Cerebellum (tissue), 4 donors: ENCODE measurements at places on chromosomes 16 and 17. TPM values are rescaled to one million over a fixed set of nuclear protein-coding genes. Genes with fewer than 3 reads are reported as not detected.

- DNase-seq = no peak
These were observed 15.7 kb downstream of the PSMD11 start for GRCh38 chr17:32460054-32460453.

DNA sequence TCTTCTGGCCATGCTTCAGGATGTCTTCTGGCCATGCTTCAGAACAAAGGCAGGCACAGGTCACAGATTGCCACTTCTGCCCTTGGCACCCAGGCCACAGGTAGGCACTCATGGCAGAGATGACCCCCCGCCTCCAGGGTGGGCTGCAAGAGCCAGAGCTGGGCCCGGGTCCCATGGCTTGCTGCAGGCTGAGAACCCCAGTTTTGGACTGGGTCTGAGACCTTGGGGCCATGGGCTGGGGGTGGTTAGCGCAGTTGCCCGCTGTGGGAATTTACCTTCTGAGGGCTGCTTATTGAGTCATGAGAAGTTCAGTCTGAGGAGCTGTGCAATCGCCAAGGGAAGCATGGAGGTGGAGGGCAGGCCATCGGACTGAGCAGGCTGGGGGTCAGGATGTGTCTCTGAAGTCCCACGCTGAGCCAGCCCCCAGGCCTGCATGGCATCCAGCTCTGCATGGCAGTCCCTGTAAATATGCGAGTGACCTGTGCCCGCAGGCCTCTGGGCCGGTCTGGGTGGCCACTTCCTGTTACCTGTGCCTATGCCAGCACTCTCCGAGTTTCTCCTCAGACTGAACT lies 1.7 kb downstream of the ANKRD13B start:
- no peak for DNase-seq

ACAP1 gene
- 0.45 TPM for total RNA-seq

GRCh38 chr17:2174014-2174413 lies 119.1 kb downstream of the HIC1 start:
- DNase-seq = no peak

GRCh38 chr17:17729620-17730249 lies 48.5 kb downstream of the RAI1 start:
- DNase-seq = peak; percentile 69

KRTAP9-7 gene
- total RNA-seq = not detected

- DNase-seq = no peak
These were observed 53.4 kb downstream of the BEAN1 start for GRCh38 chr16:66480265-66481080.

DNA sequence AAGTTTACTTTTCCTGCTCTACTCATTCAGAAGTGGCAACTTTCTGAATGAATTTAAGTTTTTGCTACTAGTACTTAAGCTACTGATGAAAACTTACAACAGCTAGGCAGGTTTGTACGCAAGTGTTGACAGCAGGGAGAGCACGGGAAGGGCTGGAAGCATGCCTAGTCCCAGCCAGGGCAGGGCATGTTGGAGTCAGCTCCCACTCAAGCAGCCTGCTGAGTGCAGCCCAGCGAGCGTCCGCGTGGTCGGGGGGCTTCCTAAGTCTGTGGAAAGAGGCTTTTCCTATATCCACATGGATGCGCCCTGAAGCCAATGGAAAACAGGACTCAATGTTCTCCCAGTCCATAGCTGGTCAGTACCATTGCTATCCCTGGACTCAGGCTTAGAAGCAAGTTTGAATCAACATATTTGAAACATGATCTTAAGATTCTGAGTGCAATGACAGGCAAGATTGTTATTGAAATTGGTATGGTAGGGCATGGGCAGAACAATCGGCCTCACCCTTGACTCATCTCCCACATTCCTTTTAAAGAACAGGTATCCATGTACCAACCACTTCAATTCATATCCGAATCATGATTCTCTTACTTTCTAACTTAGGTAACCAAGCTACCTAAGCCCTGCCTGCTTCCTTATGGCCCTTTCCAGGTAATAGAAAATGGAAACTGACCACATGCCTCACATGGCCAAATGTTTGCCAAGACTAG lies 22.5 kb downstream of the CYB5D2 start:
- no peak for DNase-seq

SMTNL2 gene
- total RNA-seq = 5.6 TPM

GRCh38 chr17:44672479-44673093 lies 16.3 kb downstream of the MEIOC start:
- no peak for DNase-seq

- no peak for DNase-seq
These were observed 14.4 kb downstream of the TRIM25 start for GRCh38 chr17:56899403-56899802.

GRCh38 chr17:65554553-65555223 lies 6.8 kb downstream of the AXIN2 start:
- DNase-seq = peak; percentile 42

- DNase-seq = no peak
These were observed 17.8 kb upstream of the NTN1 start for GRCh38 chr17:9003355-9004131.

RASD1 gene
- 10.1 TPM for total RNA-seq

GRCh38 chr16:85266857-85267256 lies 154.6 kb upstream of the CIBAR2 start:
- no peak for DNase-seq

GRCh38 chr16:20821682-20822081 lies 15.4 kb downstream of the REXO5 start:
- DNase-seq = no peak

GRCh38 chr16:67191411-67191994 lies 452 bp upstream of the E2F4 start:
- DNase-seq = no peak

TBC1D3D gene
- total RNA-seq = not detected

DNA sequence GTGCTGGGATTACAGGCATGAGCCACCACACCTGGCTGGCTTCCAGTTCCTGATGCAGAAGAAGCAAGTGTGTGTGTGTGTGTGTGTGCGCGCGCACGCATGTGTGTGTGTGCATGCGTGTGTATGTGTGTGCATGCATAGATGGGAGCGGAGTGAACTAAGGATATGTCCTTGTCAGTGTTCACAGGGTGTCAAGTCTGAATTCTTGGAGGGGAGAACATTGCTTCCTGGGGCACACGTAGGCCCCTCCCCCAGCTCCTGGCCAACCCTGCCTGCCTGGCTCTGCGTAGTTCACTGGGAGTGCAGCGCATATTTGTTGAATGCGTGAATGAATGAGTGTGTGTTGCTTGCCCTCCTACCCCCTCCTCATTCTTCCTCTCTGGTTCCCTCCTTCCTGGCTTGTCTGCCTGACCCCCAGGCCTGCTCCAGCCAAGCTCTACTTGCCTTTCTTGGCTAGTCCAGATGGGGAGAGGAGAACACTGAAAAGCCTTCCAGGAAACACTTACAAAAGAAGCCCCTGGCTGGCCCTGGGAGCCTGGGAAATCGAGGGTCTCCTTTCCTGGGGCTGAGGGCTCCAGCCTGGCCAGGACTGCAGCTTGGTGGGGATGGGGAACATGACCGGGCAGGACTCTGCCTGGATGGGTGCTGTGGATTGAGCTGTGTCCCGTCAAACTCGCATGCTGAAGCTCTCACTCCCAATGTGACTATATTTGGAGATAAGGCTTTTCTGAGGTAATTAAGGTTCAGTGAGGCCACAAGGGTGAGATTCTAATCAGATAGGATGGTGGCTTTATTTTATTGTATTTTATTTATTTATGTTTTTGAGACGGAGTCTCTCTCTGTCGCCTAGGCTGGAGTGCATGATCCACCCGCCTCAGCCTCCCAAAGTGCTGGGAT lies 27.9 kb downstream of the IGFBP4 start:
- no peak for DNase-seq

WDR81 gene
- 8.3 TPM for total RNA-seq

DNA sequence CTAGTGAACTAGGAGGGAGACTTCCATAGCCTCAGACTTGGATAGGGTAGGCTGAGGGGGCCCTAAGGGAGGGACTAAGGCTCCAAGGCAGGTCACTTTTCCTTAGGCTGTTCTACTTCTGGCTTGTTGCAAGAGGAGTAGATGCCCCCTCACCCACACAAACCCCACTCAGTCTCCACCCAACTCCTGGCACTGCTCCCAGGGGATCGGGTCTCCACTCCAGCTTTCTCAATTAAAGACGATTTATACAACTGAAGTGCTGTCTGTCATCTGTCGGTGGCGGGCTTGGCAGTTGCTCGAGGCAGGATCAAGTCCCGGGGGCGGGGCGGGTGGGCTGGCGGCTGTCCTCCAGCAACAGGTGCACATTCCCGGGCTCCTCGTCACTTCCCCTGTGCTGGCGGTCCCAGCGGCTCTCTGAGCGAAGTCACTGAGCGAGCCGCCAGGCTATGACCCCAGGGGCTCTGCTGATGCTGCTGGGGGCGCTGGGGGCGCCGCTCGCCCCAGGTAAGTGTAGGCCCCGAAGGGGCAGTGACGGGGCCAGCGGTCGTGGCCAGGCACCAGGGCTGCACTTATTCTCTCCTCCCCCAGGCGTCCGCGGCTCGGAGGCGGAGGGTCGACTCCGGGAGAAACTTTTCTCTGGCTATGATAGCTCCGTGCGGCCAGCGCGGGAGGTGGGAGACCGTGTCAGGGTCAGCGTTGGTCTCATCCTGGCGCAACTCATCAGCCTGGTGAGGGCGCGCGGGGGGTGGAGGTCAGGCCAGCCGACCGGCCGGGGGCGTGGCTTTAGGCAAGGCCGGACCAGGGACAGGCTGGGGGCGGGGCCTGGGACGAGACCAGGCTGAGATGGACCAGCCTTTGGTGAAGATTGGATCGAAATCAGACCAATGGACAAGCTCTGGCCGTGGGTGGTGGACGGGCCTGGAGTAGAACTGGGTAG lies at the start of gene CHRNB1:
CHRNB1 (plus strand) TSS at position 380 of the 937 bp plus-strand sequence; CDS start at position 447, 67 bp downstream.
- DNase-seq = peak; percentile 32

DNA sequence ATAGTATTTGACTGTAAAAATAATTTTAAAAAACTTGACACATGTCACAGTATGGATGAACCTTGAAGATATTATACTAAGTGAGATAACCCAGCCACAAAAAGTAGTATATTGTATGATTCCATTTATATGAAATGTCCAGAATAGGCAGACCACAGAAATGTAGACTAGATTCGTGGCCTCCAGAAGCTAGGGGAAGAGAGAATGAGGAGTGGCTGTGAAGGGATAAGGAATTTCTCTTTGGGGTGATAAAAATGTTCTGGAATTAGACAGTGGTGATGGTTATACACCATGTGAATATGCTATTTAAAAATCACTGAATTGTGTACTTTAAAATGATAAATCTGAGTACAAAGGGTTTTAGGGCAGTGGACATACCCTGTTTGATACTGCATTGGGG lies 253.1 kb upstream of the DYNLRB2 start:
- DNase-seq = no peak
